Lower lobe of right lung (tissue), 2 donors: ENCODE measurements at places on chromosomes 5 and 9. TPM values are rescaled to one million over a fixed set of nuclear protein-coding genes. Genes with fewer than 3 reads are reported as not detected.

Gene SLC36A1
- total RNA-seq: 11.5 TPM

Gene STKLD1
- 1.6 TPM for total RNA-seq

Gene SGCD
- total RNA-seq: 6.0 TPM

Gene EQTN
- not detected for total RNA-seq

Gene MARVELD2
- 26.2 TPM for total RNA-seq

Gene MAPKAP1
- 71.5 TPM for total RNA-seq

Gene FGF18
- 2.0 TPM for total RNA-seq

Gene HMGXB3
- 28.3 TPM for total RNA-seq

Gene PFN3
- not detected for total RNA-seq

Gene BARHL1
- total RNA-seq: not detected

Gene TAF11L9
- not detected for total RNA-seq

Gene CDO1
- 12.8 TPM for total RNA-seq

Gene SLC27A6
- total RNA-seq: 0.15 TPM

Gene DHX29
- total RNA-seq: 22.2 TPM

Gene PCDHA9
- total RNA-seq: 0.32 TPM

Gene TAF11L10
- not detected for total RNA-seq

Gene NINJ1
- 46.6 TPM for total RNA-seq

Gene THBS4
- 2.9 TPM for total RNA-seq

Gene ZNF169
- total RNA-seq: 6.1 TPM

Gene PTGES
- 3.9 TPM for total RNA-seq

Gene DIPK1B
- total RNA-seq: 15.1 TPM

Gene CARD9
- total RNA-seq: 15.0 TPM

Gene CDC20B
- total RNA-seq: 0.24 TPM

Gene HK3
- total RNA-seq: 61.2 TPM

Gene CATSPER3
- total RNA-seq: 0.68 TPM

Gene PHF24
- total RNA-seq: 1.3 TPM

Gene ERAP2
- 32.1 TPM for total RNA-seq

Gene SNCAIP
- total RNA-seq: 4.4 TPM

Gene PCDHGB5
- 9.1 TPM for total RNA-seq

Gene ADAMTS6
- 3.0 TPM for total RNA-seq

Gene PCDHGC3
- total RNA-seq: 82.4 TPM

Gene KIAA0825
- 5.5 TPM for total RNA-seq

Gene BTNL3
- total RNA-seq: not detected

Gene DDX4
- not detected for total RNA-seq

Gene GCNT4
- 1.9 TPM for total RNA-seq

Gene QRFP
- not detected for total RNA-seq

Gene AGPAT2
- total RNA-seq: 106 TPM

Gene SOWAHA
- 0.18 TPM for total RNA-seq

Gene IL13
- total RNA-seq: not detected

Gene LRRTM2
- total RNA-seq: 0.30 TPM
